ENCODE measurements at places on chromosomes 3 and 15.

GRCh38 chr15:52288051-52288942 is 7.3 kb downstream of the MYO5C start:
- no peak for DNase-seq

- no peak for DNase-seq
These were observed 522.6 kb downstream of the NAALADL2 start for GRCh38 chr3:175381685-175382084.

DNA sequence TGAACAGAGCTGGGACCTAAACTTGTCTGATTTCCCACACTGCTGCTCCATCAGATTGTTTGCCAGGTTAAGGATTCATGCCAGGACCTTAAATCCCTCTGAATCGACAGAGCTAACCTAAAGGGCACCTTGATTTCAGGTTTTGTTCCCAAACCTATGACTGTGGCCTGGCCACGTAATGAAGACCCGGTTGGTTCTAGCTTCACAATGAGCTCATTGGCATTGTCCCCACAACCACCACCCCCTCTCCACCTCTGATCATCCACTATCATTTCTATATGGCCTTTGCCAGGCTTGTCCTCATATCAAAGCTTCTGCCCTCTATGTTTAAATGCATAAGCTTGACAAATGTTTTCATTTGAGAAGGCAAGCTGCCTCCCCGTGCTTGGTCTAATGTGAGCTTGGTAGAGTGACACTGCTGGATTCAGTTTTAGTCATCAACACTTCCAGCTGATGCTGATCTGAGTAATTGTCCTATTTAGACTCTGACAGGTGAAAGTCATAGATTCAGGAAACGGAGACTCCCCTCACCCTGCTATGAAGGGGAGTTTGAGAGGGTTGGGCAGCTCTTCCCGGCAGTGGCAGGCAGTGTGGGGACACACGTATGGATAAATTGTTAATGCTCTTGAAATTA is 407.1 kb upstream of the CFAP20DC start:
- no peak for DNase-seq

DNA sequence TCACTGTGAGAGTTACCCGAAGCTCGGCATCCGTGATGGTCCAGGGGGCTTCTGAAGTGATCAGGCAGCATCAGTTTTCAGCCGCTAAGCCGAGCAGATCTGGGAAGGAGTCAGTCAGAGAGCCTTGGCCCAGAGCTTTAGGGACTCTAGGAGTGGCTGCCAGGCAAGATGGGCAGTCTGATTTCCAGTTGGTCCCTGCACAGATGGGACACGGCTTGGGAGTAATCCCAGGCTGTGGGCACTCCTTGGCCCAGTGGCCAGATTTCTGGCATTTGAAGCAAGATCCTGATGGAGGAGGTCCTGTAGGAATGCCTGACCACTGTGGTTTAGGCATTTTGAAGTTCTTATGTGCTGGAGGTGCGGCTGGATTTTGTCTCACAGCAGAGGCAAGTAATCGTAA is 10.5 kb upstream of the IP6K2 start:
- DNase-seq, result no peak

GRCh38 chr3:128648940-128649663 is 1.5 kb downstream of the RPN1 start:
- DNase-seq, result no peak

GRCh38 chr15:32825219-32825618 is 107.4 kb downstream of the GREM1 start:
- no peak for DNase-seq

- DNase-seq, result no peak
These were observed 128.3 kb downstream of the ALCAM start for GRCh38 chr3:105495021-105495420.

DNA sequence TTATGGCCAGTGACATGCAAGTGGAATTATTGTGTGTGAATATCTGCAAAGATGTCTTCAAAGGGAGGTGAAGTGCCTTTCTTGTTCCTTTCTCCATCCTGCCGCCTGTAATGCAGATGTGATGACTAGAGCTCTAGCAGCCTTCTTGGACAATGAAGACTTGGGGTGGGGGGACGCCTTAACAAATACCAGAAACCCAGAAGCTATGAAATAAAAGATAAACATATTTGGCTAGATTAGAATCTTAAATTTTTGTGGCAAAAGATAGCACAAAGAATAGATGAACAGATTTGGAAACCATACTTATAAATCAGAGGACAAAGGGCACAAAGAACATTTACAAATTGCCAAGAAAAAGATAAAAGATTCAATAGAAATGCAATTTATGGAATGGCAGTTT is 56.1 kb downstream of the AMOTL2 start:
- no peak for DNase-seq

DNA sequence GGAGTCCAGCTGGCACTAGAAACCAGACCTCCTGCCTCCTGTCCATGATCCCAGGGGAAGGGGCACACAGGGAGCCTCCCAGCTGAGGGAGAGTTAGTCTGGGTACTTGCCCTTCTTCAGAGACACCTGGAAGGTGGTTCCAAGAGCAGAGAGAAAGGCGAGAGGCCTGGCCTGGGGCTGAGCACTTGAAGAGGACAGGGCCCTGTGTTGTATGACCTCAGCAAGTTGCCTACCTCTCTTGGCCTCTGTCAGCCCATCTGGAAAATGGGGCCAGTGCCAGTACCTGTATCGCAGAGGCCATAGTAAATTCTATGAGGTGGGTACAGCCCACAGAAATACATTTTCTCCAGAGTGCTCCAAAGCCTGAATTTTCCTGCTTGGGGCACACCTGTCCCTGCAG is 19.5 kb downstream of the PTH1R start:
- DNase-seq, result no peak

- no peak for DNase-seq
These were observed 34.8 kb upstream of the GSK3B start for GRCh38 chr3:120129051-120129450.

DNA sequence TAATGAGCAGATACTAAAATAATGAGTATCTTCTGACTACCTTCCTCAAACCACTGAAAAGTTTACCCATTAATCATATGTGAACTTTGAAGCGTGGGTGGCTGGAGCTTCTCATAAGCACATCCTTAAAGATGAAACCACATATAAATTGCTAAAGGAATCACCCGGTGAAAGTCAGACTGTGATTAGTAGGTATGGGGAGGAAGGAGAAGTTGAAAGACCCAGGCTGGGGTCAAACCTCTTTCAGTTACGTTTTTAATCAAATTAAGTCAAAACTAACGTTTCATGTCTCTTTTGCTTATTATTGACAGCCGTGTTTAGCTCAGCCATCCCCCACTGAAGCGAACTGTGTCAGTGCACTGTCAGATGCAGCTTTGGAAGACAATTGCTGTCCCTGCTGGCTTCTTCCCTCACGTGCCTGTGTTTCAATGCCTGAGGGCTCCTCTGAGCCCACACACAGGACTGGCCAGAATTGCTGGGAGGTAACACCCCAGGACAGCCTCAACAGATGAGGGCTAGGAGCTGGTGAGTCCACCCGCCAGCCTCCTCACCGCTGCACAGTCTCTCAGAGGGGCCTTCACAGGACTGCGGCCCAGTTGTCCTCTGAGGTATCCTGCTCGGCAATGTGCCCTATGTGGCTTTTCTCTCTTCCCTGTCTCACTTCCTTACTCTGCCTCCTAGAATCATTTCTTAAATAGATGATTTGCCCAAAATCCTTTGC is 29.3 kb upstream of the SH3BP5 start:
- DNase-seq, result no peak

GRCh38 chr15:70195587-70196305 is 98.0 kb upstream of the TLE3 start:
- no peak for DNase-seq

GRCh38 chr15:25175789-25176615 is 221.2 kb downstream of the SNRPN start:
- DNase-seq, result no peak

GRCh38 chr3:11327619-11328018 is 55.4 kb downstream of the ATG7 start:
- no peak for DNase-seq

DNA sequence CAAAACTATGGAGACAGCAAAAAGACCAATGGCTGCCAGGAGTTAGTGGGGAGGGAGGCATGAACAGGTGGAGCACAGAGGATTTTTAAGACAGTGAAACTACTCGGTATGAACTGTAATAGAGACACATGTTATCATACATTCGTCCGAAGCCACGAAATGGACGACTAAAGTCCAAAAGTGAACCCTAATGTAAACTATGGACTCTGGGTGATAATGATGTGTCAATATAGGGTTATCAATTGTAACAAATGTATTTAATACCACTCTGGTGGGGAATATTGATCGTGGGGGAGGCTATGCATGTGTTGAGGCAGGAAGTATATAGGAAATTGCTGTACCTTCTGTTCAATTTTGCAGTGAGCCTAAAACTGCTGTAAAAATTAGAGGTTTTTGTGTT is 107.0 kb downstream of the CPN2 start:
- no peak for DNase-seq

- no peak for DNase-seq
These were observed 199.4 kb upstream of the THBS1 start for GRCh38 chr15:39381517-39381916.

GRCh38 chr3:156553705-156554356 is 1.1 kb downstream of the SSR3 start:
- DNase-seq, result no peak

- no peak for DNase-seq
These were observed at the start of gene ABI3BP for GRCh38 chr3:100993309-100993708. Gene ABI3BP (minus strand): TSS chr3:100993421. CDS start chr3:100993384, 37 bp downstream.

DNA sequence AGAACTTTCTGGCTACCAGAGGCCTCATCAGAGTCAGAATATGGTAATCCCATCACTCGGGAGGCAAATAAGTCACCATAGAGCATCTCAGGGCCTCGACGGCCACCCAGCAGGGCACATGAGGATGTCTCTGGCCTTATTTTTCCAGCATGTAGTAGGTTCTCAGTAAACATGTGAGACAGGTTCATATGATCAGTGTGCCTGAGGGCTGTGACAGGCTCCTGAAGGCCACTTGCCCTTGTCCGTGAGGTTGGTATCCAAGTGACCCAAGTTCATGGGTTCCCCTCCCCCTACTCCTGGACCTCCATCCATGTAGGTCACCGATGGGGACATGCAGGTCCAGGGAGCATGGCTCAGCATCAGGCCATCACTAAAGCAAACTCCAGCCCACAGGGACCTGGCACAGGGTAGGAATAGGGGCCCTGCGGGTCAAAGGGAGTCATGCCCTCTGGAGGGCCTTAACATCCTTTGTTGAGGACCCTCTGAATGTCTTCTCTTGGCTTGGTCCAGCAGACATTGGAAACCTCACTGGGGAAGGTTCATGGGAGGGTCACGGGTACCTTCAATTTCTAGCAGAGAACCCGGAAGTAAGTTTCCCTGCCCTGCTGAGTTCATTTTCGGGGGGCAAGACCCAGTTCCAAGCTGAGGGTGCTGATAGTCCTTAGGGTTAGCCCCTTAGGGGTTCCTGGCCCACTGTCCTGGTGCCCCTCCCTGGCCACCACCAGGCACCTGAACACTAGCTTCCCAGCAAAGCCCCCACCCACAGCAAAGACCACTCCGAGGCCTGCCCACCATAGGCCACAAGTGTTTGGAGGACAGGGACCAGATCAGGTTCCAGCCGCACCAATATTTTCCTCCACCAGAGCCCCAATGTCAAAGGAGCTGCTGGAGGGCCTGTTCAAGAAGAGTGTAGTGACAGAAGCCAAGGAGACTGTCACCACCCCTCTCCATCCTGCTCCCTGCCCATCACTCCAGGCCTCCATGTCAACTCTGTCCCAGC is 61.1 kb downstream of the ZNF445 start:
- no peak for DNase-seq

DNA sequence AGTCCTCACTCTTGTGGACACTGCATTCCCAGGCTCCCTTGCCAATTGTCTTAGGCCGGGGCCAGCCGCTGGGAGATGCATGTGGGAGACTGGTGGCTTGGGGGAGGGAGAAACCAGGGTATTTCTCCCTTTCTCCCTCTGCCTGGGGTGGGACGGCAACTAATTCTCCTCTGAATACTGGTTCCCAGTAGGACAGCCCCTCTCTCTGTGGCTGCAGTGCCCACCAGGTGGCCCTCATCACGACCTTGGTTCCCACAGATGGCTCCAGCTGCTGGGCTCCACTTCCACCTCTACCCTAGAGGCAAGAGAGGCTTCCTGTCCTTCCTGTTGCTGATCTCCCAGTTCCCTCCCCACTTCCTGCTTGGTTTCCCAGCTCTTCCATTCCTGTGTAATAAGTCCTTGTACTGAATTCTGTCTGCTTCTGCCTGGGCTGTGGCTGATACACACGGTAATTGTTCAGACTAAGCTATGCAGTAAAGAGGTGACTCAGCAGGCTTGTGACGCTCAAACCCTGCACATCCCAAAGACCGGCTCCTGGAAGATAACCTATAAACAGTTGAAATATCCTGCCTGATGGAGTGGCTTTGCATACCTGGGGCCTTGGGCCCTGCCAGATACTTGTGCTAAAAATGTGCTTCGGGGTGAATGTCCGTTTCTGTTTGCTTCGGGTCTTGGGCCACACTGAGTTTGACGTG is 20.4 kb upstream of the COPG1 start:
- DNase-seq, result no peak

- DNase-seq, result no peak
These were observed 892.7 kb upstream of the ALCAM start for GRCh38 chr3:104474011-104474410.

- DNase-seq, result no peak
These were observed 17.4 kb downstream of the ABTB1 start for GRCh38 chr3:127690106-127690505.

DNA sequence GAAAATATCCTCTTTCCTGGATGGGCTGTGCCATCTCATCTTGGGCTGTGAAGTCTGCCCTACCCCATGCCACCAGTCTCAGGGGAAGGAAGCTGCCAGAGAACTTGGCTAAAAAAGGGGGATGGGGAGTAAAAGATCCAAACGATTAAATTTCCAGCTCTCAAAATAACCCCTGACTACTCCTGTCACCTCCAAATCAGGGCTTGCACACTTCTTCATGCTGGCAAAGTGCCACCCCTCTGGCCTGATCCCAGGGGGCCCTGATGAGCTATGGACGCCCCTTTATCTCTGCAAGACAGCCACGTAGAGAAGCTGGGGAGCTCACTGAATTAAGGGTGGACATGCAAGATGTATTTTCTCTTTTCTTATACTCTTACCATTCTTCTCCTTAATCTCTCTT is 1.2 kb upstream of the MLF1 start:
- DNase-seq, result no peak

DNA sequence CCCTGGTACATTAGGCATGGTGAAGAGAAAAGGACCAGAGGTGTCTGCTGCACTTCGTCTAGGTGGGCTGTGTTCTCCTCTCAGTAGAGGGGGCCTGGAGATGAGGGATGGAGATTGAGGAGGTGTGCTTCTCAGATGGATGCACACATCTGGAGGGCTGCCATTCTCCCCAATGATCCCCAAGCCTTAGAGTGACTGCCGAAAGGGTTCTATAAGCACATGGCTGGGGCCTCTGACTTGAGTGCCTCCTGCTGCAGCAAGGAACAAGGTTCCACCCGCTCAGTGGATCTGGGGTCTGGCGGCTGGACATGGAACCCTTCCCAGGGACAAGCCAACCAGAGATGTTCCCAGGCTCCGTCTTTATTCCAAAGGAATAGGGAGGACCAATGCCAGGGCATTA is 66.8 kb downstream of the CPN2 start:
- DNase-seq, result no peak

- no peak for DNase-seq
These were observed 290.2 kb upstream of the KCNMB2 start for GRCh38 chr3:178246004-178246403.

GRCh38 chr3:197019535-197019934 is 10.1 kb downstream of the MELTF start:
- no peak for DNase-seq

GRCh38 chr15:52385670-52386069 is 90.1 kb upstream of the MYO5C start:
- no peak for DNase-seq

GRCh38 chr15:72070817-72071447 is 47.0 kb downstream of the MYO9A start:
- DNase-seq, result no peak

Data from stimulated activated CD4-positive, alpha-beta T cell treated with anti-CD3 and anti-CD28 coated beads, TNF-alpha, amount 100 ng/mL, for 1 hour (primary cell).